ENCODE measurements at places on chromosomes 7 and 10.

GRCh38 chr7:6730343-6730633 is 23.5 kb upstream of the ZNF12 start:
- no peak for DNase-seq

DNA sequence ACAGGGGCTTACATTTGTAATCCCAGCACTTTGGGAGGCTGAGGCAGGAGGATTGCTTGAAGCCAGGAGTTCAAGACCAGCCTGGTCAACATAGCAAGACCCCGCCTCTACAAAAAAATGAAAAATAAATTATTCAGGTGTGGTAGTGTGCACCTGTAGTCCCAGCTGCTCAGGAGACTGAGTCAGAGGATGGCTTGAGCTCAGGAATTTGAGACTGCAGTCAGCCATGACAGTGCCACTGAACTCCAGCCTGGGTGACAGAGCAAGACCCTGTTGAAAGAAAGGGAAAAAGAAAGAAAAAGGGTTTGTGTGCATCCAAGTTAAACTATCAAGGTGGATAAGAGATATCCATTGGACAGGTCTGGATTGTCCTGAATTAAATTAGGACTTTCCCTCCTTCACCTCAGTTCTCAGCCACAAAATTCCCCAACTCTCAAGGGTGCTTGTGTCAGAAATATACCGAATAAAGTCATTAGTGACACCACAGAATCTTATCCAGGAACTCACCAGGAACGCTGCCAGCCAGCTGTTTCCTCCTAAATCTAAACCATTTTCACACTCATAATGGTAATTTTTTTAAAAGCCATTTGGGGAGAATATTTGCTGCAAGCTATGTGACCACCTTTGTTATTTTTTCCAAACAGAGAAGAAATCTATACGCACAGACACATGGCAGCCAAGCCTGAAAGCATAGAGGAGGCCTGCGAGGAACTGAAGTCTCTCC is 12.0 kb downstream of the AFAP1L2 start:
- DNase-seq: no peak

- DNase-seq: no peak
These were observed at the start of gene TWIST1 for GRCh38 chr7:19117091-19117869. TSS of gene TWIST1 (minus strand) at chr7:19117636. CDS start at chr7:19117321, 315 bp downstream.

DNA sequence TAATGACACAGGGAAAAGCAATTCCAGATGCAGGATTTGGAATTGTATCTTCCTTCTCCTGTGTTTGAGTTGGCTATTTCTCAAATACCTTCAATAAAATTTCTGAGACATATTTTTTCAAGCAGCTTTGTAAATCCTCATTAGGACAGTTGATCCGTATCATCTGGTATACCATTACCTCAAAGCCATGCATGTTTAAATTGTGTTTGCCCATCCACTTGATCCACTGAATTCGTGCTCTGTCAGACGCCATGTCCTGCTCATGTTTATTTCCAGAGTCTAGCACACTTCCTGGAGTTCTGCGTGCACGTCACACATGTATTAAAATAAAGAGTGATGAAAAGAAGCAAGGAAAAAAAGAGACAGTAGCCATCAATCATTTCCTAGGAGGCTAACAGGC is 141.8 kb upstream of the CDC14C start:
- no peak for DNase-seq

- DNase-seq: no peak
These were observed 339.8 kb downstream of the FRMD4A start for GRCh38 chr10:13990946-13991345.

GRCh38 chr7:155819186-155819585 is 6.9 kb upstream of the SHH start:
- no peak for DNase-seq

- no peak for DNase-seq
These were observed 39.9 kb downstream of the DKK1 start for GRCh38 chr10:52353960-52354394.

DNA sequence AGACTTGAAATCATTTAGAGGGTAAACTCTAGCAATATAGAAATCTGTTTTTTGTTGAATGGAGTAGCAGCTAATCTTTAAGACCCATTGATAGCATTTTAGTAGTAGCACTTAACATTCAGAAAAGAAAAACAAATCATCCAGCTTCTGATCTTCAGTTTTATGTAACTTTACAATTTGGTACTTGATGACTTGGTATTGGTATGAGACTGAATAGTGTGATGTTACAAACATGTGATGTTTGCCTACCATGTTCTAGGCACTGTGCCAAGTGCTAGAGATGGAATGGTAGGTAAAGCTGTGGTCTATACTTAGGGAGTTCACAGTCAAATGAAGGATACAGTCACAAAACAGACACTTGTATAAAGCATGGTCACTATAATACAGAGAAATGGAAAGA is 21.3 kb downstream of the ZEB1 start:
- DNase-seq: no peak

DNA sequence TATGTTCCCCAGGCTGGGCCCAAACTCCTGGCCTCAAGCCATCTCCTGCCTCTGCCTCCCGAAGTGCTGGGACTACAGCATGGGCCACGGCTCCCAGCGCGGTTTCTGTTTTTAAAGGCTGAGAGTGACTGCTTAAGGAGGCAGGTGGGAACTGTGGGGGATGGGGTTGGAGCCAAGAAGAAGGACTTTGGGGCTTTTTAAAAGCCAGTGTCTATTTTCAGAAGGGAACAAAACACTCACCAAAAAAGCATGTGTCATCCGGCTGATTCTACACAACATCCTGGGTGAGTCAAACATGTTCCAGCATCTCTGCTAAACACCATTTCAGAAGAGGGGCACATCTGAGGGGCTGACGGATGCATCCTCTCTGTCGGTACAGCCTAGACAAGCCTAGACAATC is 824.5 kb downstream of the TYW1 start:
- no peak for DNase-seq

GRCh38 chr10:131855461-131856401 is 45.1 kb upstream of the PPP2R2D start:
- DNase-seq: no peak

- DNase-seq: no peak
These were observed 45.1 kb downstream of the RNLS start for GRCh38 chr10:88538048-88538447.

GRCh38 chr10:89814278-89814677 is 112.9 kb downstream of the KIF20B start:
- no peak for DNase-seq

Data from stimulated activated CD4-positive, alpha-beta T cell treated with anti-CD3 and anti-CD28 coated beads, Interleukin-15, amount 100 ng/mL, for 1 hour (primary cell).